ENCODE measurements at places on chromosomes 16 and 17.

GRCh38 chr17:43840814-43841213 lies 6.2 kb upstream of the CD300LG start:
- H3K27ac ChIP-seq: no peak overlapping the region
- peaks cover 18% of the 10 kb centered on the region for H3K27me3 ChIP-seq

- H3K27ac ChIP-seq: no peak overlapping the region
- H3K4me3 ChIP-seq: no peak overlapping the region
- peaks cover 3% of the 10 kb centered on the region for H3K4me1 ChIP-seq
These were observed 9.0 kb upstream of the RHBDL3 start for GRCh38 chr17:32256701-32257019.

GRCh38 chr16:30996985-30997724 lies 12.1 kb downstream of the HSD3B7 start:
- DNase-seq: peak; percentile 66
- H3K4me1 ChIP-seq: peaks cover 12% of the 10 kb centered on the region
- no peaks in the 10 kb centered on the region for H3K36me3 ChIP-seq

DNA sequence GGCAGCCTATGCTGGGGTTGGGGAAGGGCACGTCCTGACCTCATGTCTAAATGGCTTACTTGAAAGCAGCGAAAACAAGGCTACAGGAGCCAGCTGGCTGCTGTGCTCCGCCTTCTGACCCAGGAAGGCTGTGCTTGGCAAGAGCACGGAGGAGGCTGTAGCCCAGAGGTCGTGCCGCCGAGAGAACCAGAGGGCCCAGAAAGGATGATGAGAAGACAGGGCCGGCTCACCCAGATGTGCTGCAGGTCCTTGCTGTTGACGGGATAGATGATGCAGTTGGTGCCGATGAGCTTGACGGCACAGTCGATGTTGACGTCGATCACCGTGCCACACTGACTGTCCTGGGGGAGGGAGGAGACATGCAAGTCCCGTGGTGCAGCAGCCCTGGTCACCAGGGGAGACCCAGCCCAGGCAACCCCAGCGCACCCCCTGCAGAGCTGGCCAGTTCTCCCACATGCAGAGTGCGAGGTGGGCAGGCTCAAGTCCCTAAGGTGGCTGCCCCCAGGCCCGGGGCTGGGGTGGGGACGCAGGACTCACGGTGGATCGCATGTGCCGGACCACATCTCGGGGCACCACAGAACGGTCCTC lies 20.7 kb downstream of the SPHK1 start:
- H3K27ac ChIP-seq: no peak overlapping the region
- H3K36me3 ChIP-seq: peaks cover 31% of the 10 kb centered on the region
- peaks cover 4% of the 10 kb centered on the region for H3K4me1 ChIP-seq

DNA sequence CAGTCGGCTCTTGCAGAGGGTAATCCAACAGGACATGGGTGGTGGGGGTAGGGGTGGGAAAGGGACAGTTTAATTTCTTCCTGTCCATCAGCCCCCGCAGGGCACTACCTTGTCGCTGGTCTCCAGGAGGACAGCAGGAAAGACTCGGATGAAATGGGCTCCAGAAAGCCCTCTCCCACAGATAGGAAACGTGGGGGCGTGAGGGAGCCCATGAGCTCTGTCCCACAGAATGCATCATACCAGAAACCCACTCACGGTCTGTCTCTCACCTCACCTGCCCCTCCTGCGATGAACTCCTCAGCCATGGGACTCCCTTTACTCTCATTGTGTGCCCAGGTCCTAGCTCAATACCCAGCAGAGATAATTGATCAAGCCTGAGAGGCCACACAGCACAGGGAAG lies 240.1 kb downstream of the GSG1L start:
- H3K4me1 ChIP-seq: no peaks in the 10 kb centered on the region
- H3K4me3 ChIP-seq: no peak overlapping the region
- no peak overlapping the region for H3K27ac ChIP-seq
- no peaks in the 10 kb centered on the region for H3K27me3 ChIP-seq
- no peaks in the 10 kb centered on the region for H3K36me3 ChIP-seq
- DNase-seq: no peak

DNA sequence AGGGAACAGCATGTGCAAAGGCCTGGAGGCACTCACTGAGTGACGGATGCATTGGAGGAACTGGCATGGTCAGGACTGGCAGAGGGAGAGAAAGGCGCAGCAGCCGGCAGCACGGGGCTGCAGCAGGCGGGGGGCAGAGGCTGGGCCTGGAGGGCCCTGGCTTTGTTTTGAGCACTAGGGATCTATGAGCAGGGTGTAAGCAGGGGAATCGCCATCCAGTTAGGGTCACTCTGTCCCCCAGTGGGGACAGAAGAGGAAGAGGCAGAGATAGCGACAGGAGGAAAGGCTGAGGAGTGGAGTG lies 14.2 kb downstream of the HSD11B2 start:
- no peaks in the 10 kb centered on the region for H3K27me3 ChIP-seq
- H3K4me1 ChIP-seq: peaks cover 2% of the 10 kb centered on the region
- no peak overlapping the region for H3K27ac ChIP-seq

- H3K4me3 ChIP-seq: no peak overlapping the region
- peak overlapping the region; percentile 14 for H3K27ac ChIP-seq
- DNase-seq: no peak
- H3K4me1 ChIP-seq: no peaks in the 10 kb centered on the region
- H3K36me3 ChIP-seq: peaks cover 61% of the 10 kb centered on the region
These were observed 21.1 kb upstream of the P2RX1 start for GRCh38 chr17:3937359-3937758.

- no peak for DNase-seq
- H3K4me3 ChIP-seq: peak overlapping the region; percentile 91
- peak overlapping the region; percentile 73 for H3K27ac ChIP-seq
- no peaks in the 10 kb centered on the region for H3K27me3 ChIP-seq
- H3K36me3 ChIP-seq: peaks cover 42% of the 10 kb centered on the region
These were observed 1.4 kb downstream of the PPP1R9B start for GRCh38 chr17:50149091-50149416.

- no peaks in the 10 kb centered on the region for H3K27me3 ChIP-seq
- H3K4me1 ChIP-seq: no peaks in the 10 kb centered on the region
- no peak overlapping the region for H3K27ac ChIP-seq
- H3K36me3 ChIP-seq: no peaks in the 10 kb centered on the region
- DNase-seq: no peak
These were observed 505.8 kb upstream of the HSBP1 start for GRCh38 chr16:83301971-83302370.

DNA sequence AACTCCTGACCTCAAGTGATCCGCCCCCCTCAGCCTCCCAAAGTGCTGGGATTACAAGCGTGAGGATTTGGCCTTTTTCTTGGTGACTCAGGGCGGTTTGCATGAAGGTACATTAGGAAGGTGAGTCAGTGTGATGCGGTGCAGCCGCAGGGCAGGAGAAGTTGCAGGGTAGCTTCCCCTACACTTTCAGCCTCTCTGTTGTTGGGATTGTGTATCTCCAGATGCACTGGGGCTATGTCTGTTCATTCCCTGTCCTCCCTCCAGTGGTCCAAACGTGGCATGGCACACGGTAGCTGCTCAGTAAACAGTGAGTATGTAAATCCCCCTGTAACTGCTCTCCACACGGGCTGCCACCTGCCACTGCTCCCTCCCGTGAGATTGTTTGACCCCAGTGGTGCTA lies 109.1 kb upstream of the CDC42EP4 start:
- H3K4me3 ChIP-seq: no peak overlapping the region
- DNase-seq: no peak
- H3K27ac ChIP-seq: no peak overlapping the region
- no peaks in the 10 kb centered on the region for H3K4me1 ChIP-seq

DNA sequence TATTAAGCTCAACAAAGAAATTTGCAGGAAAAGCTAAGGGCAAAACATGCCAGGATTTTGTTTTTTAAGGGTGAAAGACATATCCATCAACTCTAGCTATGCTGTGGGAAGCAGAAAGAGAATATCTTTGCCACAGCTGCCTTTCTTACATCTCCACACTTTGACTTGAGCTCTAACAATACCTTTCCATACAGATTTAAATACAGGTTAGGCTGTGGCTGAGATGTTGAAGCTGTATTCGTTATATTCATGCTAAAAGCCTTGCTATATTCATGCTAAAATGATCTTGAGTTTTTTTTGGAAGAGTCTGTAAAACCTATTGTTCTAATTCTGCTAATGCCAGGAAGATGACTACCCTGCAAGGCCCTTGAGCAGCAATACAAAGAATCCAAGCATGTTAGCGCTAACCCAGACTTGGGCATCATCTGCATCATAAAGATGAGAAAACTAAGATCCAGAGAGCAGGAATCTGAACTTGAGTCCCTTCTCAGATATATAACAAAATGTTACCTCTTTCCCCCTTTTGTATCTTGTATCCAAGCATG lies 204.8 kb upstream of the C17orf78 start:
- H3K36me3 ChIP-seq: peaks cover 1% of the 10 kb centered on the region
- no peak overlapping the region for H3K4me3 ChIP-seq
- no peak overlapping the region for H3K27ac ChIP-seq
- DNase-seq: no peak

DNA sequence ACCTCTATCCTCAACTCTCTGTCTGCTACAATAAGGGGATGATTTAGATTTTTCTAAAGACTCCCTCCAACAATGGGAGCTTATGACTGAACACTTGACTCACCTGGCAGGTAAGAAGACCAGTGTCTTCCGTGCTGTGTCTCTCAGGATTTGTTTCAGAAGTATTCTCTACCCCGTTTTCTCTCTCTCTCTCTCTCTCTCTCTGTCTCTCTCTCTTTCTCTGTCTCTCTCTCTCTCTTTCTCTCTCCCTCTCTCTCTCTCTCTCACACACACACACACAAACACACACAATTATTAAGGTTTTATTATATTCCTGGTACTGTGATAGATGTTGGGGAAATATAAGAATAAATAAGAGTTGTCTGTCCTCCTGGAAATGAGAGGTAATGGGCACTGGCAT lies 263.9 kb downstream of the TOX3 start:
- H3K27ac ChIP-seq: no peak overlapping the region
- no peaks in the 10 kb centered on the region for H3K27me3 ChIP-seq
- H3K4me1 ChIP-seq: no peaks in the 10 kb centered on the region
- H3K36me3 ChIP-seq: no peaks in the 10 kb centered on the region
- no peak for DNase-seq
- H3K4me3 ChIP-seq: no peak overlapping the region

DNA sequence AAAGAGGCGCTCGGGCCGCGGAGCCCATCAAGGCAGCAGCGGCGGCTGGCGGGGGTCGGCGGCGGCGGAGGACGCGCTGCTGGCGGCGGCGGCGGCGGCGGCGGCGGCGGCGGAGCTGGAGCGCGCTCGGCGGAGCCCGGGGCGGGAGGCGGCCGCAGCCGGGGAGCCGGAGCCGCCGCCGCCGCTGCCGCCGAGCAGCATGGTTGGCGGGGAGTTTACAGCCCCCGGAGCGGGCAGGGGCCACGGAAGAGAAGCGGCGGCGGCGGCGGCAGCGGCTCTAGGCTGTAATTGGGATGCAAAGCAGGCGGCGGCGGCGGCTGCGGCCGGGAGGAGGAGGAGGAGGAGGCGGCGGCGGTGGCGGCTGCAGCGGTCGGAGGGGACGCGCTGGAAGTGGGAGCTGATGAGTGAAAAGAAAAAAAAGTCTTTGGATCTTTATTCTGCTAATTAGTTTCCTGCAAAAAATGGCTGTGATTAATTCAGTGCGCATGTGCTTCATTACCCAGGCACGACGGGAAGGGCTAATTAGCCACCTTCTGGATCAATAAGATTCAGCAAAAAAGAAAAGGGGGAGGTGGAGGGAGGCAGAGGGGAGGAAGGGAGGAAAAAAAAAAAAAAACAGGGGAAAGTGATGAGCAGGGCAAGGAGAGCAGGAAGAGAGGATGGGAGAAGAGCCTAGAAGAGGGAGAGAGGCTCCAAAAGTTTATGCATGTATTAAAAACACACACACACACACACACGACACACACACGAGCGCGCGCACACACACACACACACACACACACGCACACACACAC lies 10.9 kb upstream of the ZFHX3 start:
- H3K27me3 ChIP-seq: peaks cover 47% of the 10 kb centered on the region
- peaks cover 18% of the 10 kb centered on the region for H3K4me1 ChIP-seq
- H3K36me3 ChIP-seq: no peaks in the 10 kb centered on the region

GRCh38 chr16:56199164-56199563 lies 7.9 kb downstream of the GNAO1 start:
- peak overlapping the region; percentile 62 for H3K27ac ChIP-seq
- peak overlapping the region; percentile 64 for H3K4me3 ChIP-seq
- H3K36me3 ChIP-seq: no peaks in the 10 kb centered on the region
- H3K4me1 ChIP-seq: peaks cover 34% of the 10 kb centered on the region

DNA sequence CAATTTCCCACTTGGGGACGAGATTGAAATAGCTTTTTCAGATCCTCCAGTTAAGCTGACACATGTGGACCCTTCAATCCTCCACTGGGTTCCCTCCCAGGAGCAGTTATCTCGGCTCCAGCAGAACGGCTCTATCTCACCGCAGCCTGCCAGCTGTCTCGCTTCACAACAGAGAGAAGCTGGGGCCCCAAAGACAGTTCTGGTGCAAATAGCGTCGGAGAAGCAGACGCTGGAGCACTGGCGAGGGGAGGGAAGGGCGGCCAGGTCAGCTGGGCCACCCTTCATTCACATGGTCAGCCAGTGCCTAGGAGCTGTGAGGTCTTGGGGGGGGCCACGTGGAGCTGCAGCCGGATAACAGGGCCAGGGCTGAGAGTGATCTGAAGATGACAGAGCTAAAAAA lies 141.3 kb upstream of the SDK2 start:
- no peak overlapping the region for H3K4me3 ChIP-seq
- H3K36me3 ChIP-seq: no peaks in the 10 kb centered on the region
- no peaks in the 10 kb centered on the region for H3K27me3 ChIP-seq
- no peak overlapping the region for H3K27ac ChIP-seq

DNA sequence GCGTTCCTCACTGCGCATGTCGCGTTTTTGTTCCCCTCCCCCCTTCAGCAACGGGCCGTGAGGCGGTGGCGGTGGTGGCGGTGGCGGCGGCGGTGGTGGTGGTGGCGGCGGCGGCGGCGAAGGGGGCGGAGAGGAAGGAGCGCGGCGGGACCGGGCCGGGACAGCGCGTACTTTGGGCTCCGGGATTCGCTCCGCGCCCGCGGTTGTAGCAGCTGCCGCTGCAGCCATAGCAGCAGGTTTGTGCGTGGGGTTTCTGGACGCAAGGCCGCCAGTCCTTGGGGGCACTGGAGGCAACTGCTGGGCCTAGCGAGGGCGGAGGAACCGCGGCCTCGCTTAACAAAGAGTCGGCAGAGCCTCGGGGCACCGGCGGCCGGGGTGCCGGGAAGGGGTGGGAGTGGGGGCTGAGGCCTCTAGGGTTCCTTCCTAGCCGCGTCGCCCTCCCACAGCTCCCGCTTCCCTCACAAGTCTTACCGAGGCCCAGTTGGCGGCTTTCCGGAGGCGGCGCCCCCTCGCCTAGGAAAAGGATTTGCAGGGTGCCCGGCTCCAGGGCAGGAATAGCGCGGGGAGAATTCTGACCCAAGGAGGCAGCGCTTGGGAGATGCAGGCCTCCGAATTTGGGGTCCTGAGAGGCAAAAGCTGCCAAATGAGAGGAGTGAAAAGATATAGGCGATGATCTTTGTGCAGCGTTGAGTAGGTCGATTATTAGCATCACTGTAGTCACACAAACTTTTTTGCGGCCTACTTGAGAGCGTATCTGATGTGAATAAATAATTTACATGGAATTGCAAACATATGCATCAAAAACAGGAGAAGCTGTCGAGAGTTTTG lies at the start of gene DDX42:
DDX42 (plus strand) TSS at position 30 of the 828 bp plus-strand sequence. CDS start 12,880 bp downstream, outside the sequence.
- no peak for DNase-seq
- H3K27me3 ChIP-seq: no peaks in the 10 kb centered on the region
- peaks cover 36% of the 10 kb centered on the region for H3K4me1 ChIP-seq
- peak within 1 kb of the TSS; percentile 96 for H3K4me3 ChIP-seq
- peaks cover 42% of the 10 kb centered on the region for H3K36me3 ChIP-seq
- H3K27ac ChIP-seq: peak within 1 kb of the TSS; percentile 97
